ENCODE measurements at places on chromosomes 7 and 10.

DNA sequence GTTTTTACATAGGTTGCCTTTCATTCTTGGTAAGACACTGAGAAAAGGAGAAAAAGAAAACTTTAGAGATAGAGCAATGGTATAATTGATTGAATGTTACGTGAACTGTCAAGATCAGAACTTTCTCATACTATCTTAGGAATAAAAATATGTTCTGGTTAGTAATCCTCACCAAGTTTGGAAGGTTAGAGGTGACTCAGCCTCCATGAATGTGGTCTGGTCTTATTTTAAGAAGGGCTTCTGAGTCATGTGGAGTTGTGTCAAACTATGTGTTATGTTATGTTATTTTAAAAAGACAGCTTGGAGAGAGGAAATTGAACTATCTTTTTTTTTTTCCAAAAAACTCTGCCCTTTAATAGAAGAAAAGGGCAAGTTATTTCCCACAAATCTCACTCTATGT lies 458.6 kb upstream of the KLF6 start:
- DNase-seq, result no peak

DNA sequence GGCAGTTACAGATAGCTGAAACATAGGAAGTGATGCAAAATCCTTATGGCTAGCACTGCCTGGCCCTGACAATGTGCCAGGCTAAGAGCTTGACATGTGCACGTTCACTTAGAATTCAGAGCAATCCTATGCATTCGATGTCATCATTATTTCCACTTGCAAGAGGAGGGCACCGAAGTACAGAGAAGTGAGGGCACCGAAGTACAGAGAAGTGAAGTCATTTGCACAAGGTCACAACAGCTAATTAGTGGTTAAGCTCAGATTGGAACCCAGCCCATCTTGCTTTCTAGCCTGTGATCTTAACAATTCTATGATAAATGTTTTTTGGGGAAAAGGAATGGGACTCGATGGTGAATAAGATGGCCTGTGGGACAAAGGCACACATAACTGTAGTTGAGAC lies 73.4 kb downstream of the ARHGAP22 start:
- DNase-seq, result no peak

- DNase-seq, result no peak
Measured at GRCh38 chr10:28408237-28408777, 105.4 kb upstream of the MPP7 start.

- DNase-seq, result peak; percentile 63
Measured at GRCh38 chr7:140036224-140036962, 26.4 kb downstream of the PARP12 start.

- no peak for DNase-seq
Measured at GRCh38 chr10:86020134-86020533, 346.5 kb downstream of the GRID1 start.

DNA sequence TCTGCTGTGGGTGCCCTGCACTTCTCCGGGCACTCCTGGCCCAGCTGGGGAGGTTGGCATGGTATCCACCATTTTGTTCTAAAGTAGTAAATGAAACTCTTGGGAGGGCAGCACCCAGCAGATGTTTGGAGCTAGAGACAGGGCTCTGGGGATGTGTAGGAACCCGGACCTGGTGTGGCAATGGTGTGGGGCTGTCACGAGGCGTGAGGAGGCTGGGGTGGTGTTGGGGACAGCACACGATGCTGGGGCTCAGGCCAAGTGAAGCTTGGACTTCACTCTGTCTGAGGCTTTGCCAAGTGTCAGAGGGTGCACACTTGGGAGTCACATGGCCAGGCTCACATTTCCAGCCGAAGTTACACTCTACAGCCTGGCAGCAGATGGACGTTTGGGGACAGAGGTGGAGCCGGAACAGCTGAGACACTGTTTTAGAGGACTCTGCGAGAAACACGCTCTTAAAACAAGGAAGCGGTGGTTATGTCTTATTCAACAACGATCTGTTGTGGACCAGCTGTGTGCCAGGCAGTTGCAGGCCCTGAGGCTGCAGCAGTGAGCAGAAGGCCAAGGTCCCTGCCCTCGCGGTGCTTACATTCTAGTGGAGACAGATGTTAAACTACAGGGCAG lies 118.2 kb downstream of the CUX1 start:
- DNase-seq, result no peak

GRCh38 chr10:28913436-28914237 lies 236.3 kb downstream of the BAMBI start:
- DNase-seq, result no peak

GRCh38 chr7:115293628-115294240 lies 371.8 kb downstream of the MDFIC start:
- no peak for DNase-seq

DNA sequence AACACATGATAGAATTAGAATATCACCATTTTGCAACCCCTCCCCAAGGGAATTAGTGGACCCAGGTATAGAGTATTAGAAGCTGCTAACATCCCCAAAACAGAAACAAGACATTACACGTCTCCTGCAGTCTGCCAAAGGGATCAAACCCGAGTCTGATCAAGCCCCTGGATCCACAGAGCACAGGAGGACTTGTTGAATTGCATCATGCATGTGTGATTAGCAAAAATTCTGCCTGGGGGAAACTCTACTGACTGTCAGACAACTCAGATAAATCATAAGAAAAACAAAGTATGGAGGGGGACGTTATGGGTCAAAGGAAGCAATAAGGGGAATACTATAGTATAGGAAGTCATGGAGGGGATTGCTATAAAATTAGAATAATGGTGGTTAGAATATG lies 116.8 kb upstream of the FGFR2 start:
- DNase-seq, result no peak

- no peak for DNase-seq
Measured at GRCh38 chr7:69908454-69908853, 310.2 kb downstream of the AUTS2 start.

GRCh38 chr10:103745341-103746247 lies 109.8 kb downstream of the SH3PXD2A start:
- no peak for DNase-seq

GRCh38 chr7:144468990-144469732 lies 65.7 kb upstream of the NOBOX start:
- no peak for DNase-seq

- DNase-seq, result no peak
Measured at GRCh38 chr10:110376021-110376766, 71.5 kb upstream of the SMNDC1 start.

- DNase-seq, result no peak
Measured at GRCh38 chr7:122056977-122057376, 87.1 kb downstream of the AASS start.

- DNase-seq, result peak; percentile 85
Measured at GRCh38 chr10:119859420-119860258, 13.0 kb downstream of the MCMBP start.

DNA sequence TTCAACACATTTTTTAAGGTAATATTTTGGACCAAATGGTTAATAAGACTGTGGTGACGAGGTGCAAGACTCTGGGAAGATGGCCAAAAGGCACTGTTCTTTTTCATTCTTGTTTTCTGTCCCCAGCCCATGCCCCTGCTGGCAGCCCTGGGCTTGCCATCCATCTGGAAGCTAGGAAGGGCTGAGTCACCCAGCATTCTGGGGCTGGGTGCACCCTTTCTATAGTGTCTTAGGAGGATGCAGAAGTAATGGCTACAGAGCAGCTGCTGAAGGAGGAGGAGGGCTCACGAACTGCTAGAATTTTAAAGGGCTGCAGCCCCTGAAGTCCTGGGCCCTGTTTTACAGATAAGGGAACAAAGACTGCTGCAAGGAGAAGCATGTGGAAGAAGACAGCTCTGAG lies 42.8 kb upstream of the ZNF32 start:
- no peak for DNase-seq

DNA sequence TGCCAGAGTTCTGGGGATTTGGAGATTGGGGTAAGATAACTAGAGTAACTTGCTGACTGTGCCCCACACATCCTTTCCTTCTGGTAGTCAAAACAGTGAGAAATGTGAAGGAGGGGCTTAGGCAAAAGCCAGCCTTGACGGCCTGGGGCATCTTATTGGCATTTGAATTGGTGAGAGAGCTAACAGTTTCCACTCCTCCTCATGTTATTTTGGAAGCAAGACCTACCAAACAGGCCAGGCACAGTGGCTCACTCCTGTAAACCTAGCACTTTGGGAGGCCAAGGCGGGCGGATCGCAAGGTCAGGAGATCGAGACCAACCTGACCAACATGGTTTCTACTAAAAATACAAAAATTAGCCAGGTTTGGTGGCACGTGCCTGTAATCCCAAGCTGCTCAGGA lies 596.6 kb downstream of the GRM8 start:
- no peak for DNase-seq

DNA sequence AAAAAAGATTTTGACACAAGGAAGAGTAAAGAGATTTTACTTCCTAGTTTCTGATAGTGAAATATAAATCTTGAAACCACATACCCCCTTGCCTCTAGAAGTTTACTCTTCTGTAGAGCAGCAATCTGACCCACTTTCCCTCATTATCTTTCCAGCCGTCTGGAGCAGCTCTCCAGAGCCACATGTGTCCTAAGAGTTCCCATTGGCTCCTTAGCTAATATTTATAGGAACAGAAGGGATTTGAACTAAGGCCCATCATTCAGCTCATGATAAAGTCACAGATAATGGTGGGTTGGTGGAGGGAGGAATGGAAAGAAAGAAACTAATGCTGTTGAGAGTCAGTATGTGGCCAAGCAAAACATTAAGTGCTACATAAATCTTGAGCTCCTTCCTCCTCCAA lies 121.8 kb downstream of the INHBA start:
- no peak for DNase-seq
